ENCODE measurements at places on chromosomes 1 and 21.

DNA sequence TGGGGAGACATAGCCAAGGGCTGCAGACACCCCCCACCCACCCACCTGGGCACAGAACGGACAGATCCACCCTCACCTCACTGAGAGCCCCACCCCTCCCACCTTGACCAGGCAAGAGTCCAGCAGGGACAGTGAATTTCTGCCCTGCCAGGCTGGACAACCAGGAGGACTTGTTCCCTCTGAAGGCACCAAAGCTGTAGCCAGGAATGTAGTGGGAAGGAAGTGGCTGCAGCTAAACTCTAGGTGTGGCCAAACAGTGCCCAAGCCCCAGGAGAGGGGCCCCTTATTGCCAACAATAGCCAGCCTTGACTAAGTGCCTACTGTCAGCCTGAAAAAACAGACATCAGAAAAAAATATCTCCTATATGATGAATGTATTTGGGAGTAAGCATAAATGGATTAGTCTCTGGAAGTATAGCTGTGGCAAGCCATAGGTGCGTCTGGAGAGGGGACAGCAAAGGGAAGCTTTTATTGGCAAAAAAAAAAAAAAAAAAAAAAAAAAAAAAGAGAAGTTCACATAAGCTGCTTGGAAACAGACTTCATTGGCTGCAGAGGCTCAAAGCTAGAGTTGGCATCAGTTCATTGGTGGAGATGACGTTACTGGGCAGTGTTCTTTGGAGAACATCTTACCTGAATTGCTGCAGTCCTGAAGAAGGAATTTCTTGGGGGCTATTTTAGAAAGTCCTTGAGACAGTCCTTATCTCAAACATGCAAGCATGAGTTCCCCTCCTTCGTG, 64.1 kb upstream of the TMEM51 start:
- DNase-seq: no peak

DNA sequence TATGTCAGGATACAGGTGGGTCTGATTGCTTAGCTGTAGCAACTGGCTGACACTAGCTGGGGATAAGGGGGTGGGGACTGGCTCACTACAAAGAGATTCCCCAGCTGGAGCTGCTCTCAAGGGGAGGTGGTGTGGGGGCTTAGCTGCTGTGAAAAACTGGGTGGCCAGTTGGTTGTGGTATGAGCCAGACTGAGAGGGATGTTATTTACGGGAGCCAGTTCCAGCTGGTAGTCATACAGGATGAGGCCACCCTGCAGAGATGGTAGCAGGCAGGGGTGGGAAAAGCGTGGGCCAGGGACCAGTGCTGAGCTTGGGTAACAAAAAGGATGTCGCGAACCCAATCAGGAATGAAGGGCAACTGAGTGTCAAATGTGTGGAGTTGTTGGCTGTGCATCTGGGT, 204.0 kb upstream of the C21orf91 start:
- no peak for DNase-seq

DNA sequence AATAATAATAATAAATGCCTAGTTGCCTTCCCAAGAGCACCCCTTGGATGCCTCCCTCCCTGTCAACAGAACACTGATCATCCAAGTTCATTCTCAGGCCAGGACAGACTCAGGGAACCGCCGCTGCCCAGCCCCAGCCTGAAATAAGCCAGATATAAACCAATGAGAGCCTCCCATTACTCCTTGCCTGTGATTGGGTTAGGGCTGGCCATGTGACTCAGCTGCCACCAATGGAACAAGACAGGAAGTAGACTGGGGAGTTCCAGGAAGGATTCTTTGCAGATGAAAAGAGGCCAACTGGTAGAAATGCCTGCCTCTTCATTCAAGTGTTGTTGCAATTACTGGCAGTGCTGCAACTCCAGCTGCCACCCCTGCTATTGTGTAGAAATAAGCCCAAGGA, 146.4 kb upstream of the TIAM1 start:
- DNase-seq: no peak

GRCh38 chr1:28129150-28129549, 40.7 kb upstream of the EYA3 start:
- no peak for DNase-seq

GRCh38 chr1:228376651-228377631, 29.7 kb downstream of the TRIM11 start:
- DNase-seq: no peak

- DNase-seq: no peak
Measured at GRCh38 chr1:186735463-186735862, 55.2 kb upstream of the PTGS2 start.

DNA sequence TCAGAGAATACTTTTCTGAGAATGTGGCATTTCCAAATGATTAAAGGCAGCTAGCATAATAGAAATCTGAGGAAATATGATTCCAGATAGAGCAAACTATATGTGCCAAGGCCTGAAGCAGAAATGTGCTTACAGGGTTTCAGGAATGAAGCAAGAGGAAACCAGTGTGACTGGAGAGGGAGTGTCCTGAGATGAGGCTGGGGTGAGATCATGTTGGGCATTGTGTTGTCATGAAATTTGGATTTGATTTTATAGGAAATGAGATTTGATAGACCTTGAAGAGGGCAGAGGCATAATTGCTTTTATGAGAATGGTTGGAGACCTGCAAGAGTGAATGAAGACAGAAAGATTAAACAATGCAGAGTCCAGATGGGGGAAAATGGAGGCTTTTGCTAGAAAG, 338.1 kb upstream of the SNX7 start:
- no peak for DNase-seq

DNA sequence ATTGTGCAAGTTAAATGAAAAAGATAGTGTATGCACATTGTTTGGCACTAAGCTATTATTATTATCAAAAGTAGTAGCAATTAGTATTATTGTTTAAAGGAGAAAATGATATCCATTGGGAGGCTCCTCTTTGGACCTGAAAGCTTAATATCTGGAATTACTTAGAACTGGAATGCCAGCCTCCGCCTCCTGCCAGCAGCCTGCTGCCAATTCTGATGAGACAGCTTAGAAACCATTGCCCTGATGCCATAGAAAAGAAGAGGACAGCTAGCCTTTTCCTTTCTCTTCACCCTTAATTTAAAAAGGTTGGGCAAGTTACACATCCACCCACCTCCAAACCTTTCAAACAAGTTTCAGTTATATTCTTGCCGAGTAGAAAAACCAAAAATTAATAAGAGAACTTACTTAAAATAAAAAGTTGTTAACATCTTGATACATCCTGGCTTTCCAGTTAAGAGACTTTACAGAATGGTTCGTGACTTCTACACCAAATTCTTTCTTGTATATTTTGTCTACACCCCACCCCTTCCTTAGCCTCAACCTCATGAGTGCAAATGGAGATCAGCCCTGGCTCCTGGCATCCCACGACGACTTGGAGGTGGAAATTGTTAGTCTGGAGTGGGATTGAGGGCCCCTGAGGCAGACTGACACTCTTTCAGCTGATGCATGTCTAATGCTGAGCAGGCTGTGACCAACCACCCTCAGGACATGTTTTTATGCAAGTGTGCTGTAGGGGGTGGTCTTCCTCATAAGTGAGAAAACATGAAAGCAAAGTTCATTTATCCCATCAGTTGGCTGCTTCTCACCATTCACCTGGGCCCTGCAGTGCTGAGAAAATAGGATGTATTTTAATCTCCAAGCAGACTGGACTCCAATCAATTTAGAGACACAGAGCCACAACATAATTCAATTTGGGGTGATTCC, 120.6 kb downstream of the KCNJ15 start:
- peak; percentile 30 for DNase-seq

DNA sequence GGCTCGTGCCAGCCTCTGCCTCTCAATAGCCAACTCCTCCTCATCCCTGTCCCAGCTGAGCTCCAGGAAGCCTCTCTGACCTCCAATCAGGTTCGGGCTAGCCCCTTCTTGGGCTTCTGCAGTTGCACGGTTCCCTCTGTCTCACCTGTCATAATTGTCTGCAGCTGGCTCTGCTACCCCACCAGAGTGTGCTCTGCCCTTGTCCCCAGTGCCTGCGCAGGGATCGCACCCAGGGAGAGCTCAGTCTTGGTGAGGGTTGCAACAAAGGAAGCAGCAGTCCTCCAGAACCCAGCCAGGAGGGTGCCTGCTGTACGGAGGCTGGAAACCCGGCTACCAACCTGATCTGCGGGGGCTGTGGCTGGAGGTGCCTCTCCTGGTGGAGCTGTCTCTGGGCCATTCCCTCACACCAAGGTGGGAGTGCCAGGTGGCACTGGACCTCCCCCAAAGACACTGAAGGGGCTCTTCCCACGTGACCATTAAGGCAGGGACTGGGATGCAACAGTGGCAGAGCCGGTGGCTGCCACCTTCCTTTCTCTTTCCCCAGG, 63.5 kb upstream of the DMRTB1 start:
- no peak for DNase-seq

GRCh38 chr21:33810766-33811165, 104.8 kb downstream of the ATP5PO start:
- no peak for DNase-seq

- no peak for DNase-seq
Measured at GRCh38 chr1:17183388-17184160, 21.4 kb upstream of the PADI1 start.

DNA sequence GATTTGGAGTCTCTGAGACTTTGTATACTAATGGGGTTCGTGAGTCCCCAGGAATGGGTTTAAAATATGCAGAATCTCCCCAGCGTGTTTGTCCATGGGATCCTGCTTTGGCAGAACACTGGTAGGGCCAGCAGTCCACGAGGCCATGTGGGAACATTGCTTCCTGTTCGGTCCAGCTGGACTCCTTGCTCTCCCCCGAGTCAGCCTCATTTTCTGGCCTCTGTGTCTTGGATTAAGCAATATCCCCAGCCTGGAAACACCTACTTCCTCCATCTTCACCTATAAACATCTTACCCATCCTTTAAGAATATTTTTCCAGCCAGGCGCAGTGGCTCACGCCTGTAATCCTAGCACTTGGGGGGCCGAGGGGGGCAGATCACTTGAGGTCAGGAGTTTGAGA, 142.4 kb downstream of the NAV1 start:
- DNase-seq: no peak

GRCh38 chr1:109667452-109668122, at the start of gene GSTM2:
GSTM2 (plus strand) TSS chr1:109668057; CDS start chr1:109668116, 59 bp downstream.
- peak; percentile 96 for DNase-seq

DNA sequence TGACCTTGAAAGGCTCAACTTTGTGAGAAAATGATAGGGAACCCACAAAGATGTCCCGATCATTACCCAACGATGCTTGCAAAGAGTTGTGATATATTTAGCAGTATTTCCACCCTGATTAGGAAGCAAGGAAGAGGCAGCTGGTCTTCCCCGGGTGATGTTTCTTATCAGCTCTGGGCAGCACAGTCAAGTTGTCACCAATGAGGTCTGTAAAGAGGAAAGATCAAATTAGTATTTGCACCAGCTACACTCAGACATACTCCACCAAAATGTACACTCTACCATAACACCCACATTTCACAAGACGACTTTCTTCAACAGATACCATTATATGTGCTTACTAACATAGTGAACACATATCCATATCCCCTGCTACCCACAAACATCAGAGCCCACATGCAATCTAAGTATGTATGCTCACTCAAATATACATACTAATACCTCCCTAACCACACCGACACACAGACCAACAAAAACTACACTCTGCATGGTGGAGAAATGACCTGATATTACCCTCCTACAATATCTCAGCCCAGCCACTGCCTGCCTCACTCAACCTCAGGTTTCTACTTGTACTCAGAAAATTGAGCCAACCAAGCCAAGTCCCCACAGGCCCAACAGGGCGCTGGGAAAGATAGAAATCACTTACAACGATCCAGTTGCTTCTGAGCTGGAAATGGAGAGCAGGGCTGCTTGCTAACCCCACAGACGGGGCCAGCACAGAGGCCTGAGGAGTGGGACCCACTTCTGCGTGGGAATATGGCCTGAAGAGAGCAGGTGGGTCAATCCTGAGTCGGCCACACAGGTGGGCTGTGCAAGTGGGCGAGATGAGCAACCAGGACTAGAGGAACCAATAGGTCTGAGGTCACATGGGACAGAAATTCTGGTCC, 4.6 kb upstream of the BTG2 start:
- no peak for DNase-seq

GRCh38 chr21:44703731-44704635, 7.0 kb downstream of the KRTAP10-12 start:
- DNase-seq: peak; percentile 14

- DNase-seq: no peak
Measured at GRCh38 chr21:28099001-28099705, 893.5 kb downstream of the LTN1 start.

DNA sequence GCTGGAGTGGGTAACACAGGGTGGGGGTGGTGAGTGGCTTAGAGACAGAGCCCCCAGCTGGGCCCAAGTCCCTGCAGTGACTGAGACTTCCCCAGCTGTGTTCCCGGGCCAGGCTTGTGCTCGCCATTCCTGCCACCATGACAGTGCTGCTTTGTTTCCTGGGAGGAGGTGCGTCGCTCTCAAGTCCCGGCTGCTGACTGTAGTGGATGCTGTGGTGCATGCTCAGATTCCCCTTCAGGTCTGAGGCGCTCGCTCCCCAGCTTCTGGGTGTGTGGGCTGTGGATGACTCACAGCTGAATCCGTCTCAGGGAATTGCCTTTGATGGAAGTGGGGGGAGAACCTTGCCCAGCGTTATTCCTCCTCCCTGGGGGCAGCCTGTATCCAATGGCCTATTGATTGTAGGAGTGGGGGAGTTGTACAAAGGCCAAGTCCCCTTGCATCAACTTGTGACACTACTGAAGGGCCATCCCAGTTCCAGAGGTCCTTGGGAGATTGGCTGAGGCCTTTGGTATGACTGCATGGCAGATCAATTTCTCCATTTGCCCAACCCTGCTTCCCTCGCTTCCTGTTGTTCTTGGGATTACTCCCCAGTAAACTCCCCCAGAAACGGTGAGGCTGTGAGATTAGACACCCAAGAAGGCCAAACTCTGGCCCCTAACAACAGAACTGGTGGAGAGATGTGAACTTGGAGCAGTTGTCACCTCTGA, 17.8 kb upstream of the POU3F1 start:
- DNase-seq: no peak

DNA sequence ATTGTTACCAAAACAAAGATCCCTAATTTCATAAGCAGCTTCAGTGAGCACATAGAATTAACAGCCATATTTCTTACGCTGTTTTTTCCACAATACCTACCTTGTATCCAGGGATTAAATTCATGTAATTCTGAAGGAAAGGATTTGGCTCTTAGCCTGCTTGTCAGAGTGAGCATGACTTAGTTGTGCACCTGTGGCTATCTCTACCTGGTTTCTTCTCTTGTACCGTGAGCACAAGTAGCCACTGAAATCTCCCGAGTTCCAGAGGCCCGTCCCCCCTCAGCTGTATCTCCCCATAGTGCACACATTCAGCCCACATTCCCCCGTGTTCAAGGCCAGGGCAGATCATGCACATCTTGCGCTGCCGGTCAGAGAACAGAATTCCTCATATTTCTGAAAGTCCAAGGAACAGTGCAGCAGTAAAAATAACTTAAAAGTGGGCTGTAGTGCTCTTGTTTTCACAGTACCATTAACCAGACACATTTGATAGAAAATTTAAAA, 2.3 kb downstream of the TENT5C start:
- no peak for DNase-seq

DNA sequence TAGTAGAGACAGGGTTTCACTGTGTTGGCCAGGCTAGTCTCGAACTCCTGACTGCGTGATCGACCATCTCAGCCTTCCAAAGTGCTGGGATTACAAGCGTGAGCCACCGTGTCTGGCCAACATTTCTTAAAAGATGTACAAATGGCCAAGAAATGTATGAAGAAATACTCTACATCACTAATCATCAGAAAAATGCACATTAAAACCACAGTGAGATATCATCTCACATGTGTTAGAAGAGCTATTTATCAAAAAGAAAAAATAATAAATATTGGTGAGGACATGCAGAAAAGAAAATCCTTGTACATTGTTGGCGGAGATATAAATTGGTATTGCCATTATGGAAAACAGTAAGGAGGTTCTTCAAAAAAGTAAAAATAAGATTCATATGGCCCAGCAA, 33.6 kb upstream of the TNFSF18 start:
- no peak for DNase-seq

GRCh38 chr1:53847980-53848379, 9.9 kb upstream of the NDC1 start:
- no peak for DNase-seq

All from SK-N-SH (cell line).